HuH-7 (cell line): ENCODE measurements at places on chromosomes 12 and 14.

GRCh38 chr14:72387726-72388125 is 455.5 kb downstream of the RGS6 start:
- no peak for DNase-seq

- DNase-seq: no peak
Measured at GRCh38 chr14:83894568-83894967, 1635.4 kb upstream of the FLRT2 start.

- no peak for DNase-seq
Measured at GRCh38 chr12:3225796-3226180, 148.6 kb downstream of the TSPAN9 start.

GRCh38 chr14:56004786-56005185 is 113.4 kb upstream of the PELI2 start:
- DNase-seq: no peak

DNA sequence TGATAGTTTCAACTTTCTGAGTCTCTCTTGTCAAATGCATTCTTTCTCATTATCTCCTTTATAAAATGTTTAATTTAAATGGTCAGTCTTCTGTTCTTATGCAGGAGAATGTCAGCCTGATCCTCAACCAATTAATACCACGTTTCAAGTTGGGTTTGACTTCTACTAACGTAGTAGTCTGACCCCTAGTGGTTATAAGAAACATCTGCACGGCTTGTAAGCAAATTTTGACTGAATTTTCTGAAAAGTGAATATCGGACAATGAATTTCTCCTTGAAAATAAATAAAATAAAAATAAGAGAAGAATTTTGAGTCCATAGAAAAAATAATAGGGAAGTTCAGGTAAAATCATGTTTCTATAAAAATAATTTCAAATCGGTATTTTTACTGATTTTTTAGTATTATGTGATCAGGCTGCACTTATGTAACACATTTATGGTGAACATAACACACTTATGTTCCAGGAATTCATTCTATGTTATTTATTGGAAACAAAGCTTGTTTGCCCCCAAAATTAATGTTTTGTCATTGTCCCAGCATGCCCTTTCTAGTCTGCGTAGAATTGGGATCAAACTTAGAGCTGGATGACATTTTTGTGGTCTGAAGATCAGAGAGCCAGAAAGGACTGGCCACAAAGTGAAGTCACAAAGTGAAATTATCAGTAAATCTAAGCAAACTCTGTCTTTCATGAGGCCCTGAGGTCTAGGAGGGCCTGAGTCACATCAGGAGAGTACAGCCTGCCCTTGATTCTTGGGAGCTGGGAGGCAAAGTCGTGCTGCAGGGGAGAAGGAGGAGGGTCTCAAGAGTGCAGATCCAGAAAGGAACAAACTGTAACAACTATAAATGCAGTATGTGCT is 101.2 kb upstream of the STXBP6 start:
- DNase-seq: peak; percentile 19

DNA sequence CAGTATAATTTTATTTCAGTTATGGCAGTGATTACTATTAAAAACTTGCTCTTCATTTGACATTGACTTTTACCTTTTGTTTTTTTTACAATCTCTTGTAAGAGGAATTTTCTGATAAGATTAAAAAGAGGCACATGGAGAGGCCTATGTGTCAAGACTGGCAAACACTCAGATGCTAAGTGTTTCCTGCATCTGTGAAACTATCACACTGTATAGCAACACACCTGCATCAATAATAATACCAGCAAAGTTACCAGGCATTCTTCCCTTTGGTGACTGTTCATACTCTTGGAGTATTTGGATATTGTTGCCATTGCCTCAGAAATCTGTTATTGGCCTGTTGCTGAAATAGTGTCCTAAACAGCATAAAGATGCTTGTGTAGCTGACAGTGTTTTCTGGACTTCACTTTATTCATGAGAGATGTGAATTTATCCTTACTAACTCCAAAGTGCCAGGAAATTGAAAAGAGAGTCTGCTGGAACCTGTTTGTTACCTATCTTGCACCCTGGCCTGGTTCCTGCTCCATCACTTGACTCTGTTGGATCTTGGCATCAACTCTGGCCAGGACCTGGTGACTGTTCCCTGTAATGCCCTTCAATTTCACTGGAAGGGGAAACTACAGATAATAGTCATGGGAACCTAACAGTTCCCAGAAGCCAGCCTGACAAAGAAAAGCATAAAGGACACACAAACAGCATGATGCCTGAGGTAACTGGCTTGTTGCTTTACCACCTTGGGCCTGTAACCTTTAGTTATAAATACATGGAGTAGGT is 19.8 kb downstream of the SLC16A7 start:
- no peak for DNase-seq

- DNase-seq: no peak
Measured at GRCh38 chr14:34270361-34270760, 191.7 kb downstream of the SPTSSA start.

- no peak for DNase-seq
Measured at GRCh38 chr14:23091294-23092225, 3.4 kb downstream of the ACIN1 start.

GRCh38 chr12:128726886-128727285 is 96.9 kb downstream of the SLC15A4 start:
- no peak for DNase-seq

- DNase-seq: no peak
Measured at GRCh38 chr14:41972531-41972930, 365.9 kb downstream of the LRFN5 start.

- DNase-seq: no peak
Measured at GRCh38 chr14:102499401-102500157, 10.0 kb downstream of the ANKRD9 start.

GRCh38 chr12:100199347-100200149 is 1.1 kb upstream of the ACTR6 start:
- DNase-seq: peak; percentile 84
